Fibroblast of lung (primary cell): ENCODE measurements at places on chromosomes 12 and 14. TPM values are rescaled to one million over a fixed set of nuclear protein-coding genes. Genes with fewer than 3 reads are reported as not detected.

Gene E2F7
- 4.6 and 9.7 TPM in 2 replicates for total RNA-seq

Gene LBHD2
- not detected in 2 replicates for total RNA-seq

Gene GSG1
- total RNA-seq = 0.26 and 0.66 TPM in 2 replicates

Gene NOC4L
- total RNA-seq = 5.6 and 6.8 TPM in 2 replicates

Gene RNASE9
- total RNA-seq = not detected in 2 replicates

Gene DCD
- total RNA-seq = not detected in 2 replicates
